ENCODE measurements at places on chromosomes 12 and 14. TPM values are rescaled to one million over a fixed set of nuclear protein-coding genes. Genes with fewer than 3 reads are reported as not detected.

ANKS1B gene
- total RNA-seq: 0.38 TPM

ACRBP gene
- total RNA-seq: 0.51 TPM

CPNE6 gene
- not detected for total RNA-seq

CLEC4C gene
- not detected for total RNA-seq

KLRD1 gene
- 0.26 TPM for total RNA-seq

TSPAN19 gene
- not detected for total RNA-seq

DTX1 gene
- not detected for total RNA-seq

MAP1LC3B2 gene
- 1.8 TPM for total RNA-seq

CACNA2D4 gene
- total RNA-seq: not detected

All from bronchial epithelial cell (primary cell).